ENCODE measurements at places on chromosomes 1 and 21.

- no peak for DNase-seq
These were observed 63.7 kb downstream of the EDARADD start for GRCh38 chr1:236457775-236458174.

DNA sequence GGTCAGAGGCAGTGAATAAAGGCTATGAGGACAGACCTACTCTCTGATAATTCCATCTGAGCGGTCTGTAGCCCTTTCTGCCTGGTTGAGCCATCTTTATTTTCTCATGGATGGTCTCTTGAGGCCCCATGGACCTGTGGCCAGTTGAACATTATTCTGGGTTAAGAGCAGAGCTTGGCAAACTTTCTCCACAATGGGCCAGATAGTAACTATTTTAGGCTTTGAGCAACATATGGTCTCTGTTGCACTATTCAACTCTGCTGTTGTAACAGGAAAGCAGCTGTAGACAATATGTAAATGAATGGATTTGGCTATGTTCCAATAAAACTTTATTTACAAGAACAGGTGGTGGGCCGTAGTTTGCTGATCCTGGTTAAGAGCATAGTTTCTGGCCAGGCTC is 62.7 kb downstream of the KAZN start:
- no peak for DNase-seq

GRCh38 chr1:100622966-100623762 is 85.2 kb downstream of the GPR88 start:
- DNase-seq: no peak

GRCh38 chr1:109492779-109493178 is 1.1 kb upstream of the CYB561D1 start:
- no peak for DNase-seq

GRCh38 chr21:42651515-42652401 is 1.7 kb upstream of the PDE9A start:
- no peak for DNase-seq

DNA sequence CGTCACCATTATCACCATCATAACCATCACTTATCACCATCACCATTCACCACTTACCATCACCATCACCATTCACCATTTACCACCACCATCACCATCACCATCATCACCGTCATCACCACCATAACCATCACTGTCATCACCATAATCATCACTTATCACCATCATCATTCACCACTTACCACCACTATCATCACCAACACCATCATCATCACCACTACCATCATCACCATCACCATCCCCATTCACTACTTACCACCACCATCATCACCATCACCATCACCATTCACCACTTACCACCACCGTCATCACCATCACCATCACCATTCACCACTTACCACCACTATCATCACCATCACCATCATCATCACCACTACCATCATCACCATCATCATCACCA is 151.8 kb downstream of the CAMTA1 start:
- DNase-seq: no peak

GRCh38 chr1:234315091-234315541 is 58.1 kb upstream of the COA6 start:
- no peak for DNase-seq
